ENCODE measurements at places on chromosomes 2 and 18.

GRCh38 chr2:30688956-30689401 lies 118.3 kb downstream of the CAPN13 start:
- no peak for DNase-seq

- DNase-seq, result no peak
Measured at GRCh38 chr2:217834057-217834620, 168.7 kb downstream of the TNS1 start.

DNA sequence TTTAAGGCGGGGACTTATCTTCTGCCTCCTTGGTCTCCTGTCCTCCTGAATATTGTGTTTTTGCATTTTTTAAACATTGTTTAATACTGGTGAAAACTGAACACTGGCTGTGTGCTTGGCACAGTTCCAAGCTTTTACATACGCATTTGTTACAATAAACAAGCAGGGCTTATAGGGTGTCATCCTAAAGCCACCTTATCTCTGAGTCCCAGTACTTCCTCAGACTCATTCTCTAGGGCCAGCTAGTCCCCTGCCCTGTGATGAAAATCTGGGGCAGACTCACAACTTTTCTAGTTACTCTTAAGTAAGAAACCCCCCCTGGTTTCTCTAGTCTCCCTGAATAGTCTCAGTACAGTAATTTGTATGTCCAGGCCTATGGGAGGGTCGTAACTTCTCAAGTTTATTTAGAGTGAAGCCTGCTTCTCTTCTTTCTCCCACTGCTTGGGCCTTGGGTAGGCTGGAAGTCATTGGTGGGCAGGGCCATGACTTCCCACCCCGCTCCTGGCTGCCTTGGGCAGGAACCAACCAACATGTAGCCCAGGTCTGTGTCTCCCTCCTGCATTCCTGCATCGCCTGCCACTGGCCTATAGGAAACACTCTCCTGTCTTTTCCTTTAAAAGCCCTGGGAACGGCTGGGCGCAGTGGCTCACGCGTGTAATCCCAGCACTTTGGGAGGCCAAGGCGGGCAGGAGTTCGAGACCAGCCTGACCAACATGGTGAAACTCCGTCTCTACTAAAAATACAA lies 7.7 kb upstream of the KCNE4 start:
- DNase-seq, result no peak

DNA sequence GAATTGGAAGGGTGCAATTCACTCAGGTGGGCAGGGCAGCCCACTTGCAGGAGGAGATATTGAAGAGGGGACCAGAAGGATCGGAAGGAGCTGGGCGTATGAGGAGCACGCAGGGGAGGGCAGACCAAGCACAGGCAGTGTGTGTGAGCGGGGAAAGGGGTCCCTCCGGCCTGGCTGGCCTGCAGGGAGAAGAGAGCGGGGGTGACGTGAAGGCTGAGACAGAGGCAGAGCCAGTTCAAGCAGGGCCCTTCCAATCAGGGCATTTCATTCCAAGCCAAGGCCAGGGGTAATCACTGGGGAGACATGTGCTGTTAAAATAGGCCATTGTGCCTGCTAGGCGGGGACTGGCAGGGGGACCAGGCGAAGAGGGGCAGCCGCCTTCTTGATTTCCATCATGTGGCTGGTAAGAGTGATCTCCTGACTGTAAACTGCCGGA lies 62.2 kb downstream of the ACKR3 start:
- no peak for DNase-seq

DNA sequence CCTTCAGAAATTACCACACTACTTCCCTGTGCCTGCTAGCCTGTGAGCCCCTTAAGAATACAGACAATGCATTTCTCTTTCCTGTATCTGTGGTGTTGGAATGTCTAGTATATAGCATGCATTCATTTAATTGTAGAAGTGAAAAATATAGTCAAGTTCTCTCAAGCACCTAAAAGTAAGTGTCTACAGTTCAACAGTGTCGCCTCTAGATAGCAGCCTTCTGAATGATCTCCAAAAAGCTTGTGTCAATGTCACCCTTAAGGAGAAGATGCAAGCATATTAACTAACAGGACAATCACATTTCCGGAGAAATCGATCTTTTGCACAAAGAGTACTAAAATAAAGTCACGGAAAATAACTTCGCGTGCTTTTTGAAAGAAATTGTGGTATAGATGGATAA lies 27.5 kb upstream of the DSG3 start:
- DNase-seq, result no peak

GRCh38 chr2:224180810-224181209 lies 141.7 kb upstream of the SERPINE2 start:
- no peak for DNase-seq

DNA sequence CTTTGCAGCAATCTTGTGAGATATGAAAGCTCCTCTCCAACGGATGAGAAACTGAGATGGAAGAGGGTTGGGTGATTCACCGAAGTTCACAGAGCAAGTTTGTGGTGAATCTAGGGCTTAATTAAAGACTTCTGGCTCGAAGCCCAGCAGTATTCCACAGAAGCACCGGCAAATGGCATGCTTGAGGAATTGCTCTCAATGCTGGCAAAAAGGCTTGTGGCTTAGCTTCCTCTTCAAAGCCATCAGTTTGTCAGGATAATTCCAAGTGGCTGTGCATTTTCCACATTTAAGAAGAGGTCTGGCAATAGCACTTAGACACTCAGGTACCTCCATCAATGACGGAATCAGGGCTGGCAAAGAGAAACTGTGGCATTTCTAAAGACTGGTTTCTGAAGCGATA lies 98.7 kb upstream of the SLC66A3 start:
- no peak for DNase-seq
